T-helper 2 cell treated with Interferon-gamma antibody and Interleukin-4, amounts not matched to agents 5 μg/mL and 100 μg/mL, for 36 hours (primary cell): ENCODE measurements at places on chromosomes 4 and X.

- no peak overlapping the region for H3K27ac ChIP-seq
- H3K27me3 ChIP-seq = no peaks in the 10 kb centered on the region
- DNase-seq = no peak
- H3K4me3 ChIP-seq = no peak overlapping the region
Measured at GRCh38 chr4:149799546-149799945, 16.1 kb downstream of the IQCM start.

DNA sequence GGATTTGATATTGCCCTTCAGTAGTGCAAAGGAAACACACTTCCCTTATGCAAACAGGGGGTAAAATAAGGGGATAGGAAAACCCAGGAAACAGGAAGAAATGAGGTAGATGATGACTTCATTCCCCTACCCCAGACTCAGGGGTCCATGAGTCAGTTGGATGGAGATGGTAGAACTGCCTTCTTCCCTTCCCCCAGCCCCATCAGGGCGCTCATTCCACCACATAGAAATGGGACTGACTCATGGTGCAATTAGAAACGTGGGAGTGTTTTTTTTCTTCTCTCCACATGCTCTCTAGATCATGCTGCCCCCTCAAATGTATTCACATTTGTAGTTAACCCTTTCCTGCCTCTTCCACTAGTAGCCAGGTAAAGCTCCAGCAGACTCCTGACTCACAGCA, 23.1 kb upstream of the ARMCX2 start:
- peaks cover 3% of the 10 kb centered on the region for H3K27me3 ChIP-seq
- no peak for DNase-seq
- no peak overlapping the region for H3K4me3 ChIP-seq
- no peaks in the 10 kb centered on the region for H3K36me3 ChIP-seq
- H3K4me1 ChIP-seq = no peaks in the 10 kb centered on the region

DNA sequence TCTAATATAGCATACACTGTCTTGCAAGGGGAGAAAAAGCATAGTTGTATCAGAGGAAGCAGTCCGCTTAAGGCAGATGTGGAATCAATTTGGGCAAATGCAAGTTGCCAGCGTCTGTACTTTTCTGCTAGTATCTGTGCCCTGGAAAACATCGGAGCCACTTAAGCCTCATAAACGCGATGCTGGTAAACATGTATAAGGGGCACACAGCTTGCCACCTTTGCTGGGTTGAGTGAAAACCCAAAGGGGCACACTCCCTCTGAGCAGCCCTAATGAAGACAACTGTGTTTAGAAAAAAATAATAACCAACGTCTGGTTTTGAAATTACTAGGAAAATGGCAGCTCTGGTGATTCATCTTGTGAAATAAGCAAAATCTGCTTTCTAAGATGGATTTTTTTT, 24.3 kb downstream of the SMIM20 start:
- no peaks in the 10 kb centered on the region for H3K27me3 ChIP-seq
- H3K27ac ChIP-seq = peak overlapping the region; percentile 91
- H3K36me3 ChIP-seq = peaks cover 7% of the 10 kb centered on the region

DNA sequence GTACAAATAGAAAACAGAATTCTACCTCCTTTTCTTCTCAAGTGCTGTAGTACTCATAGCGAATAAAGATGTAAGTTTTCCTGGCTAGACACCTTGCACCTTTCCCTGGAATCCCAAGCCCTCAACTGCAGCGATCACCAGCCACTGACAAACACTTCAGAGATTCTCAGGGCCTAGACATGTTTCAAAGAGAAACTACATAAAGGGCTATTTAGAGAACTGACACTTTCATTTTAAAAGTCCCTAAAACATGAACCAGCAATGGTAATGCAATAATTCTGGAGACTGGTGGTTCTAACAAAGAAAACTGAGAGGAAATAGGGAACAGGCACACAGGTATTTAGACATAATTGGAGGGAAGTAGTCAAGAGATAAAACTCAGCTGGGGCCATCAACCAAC, 35.7 kb downstream of the FANCB start:
- no peak for DNase-seq
- H3K4me1 ChIP-seq = no peaks in the 10 kb centered on the region
- no peak overlapping the region for H3K4me3 ChIP-seq
- H3K36me3 ChIP-seq = peaks cover 26% of the 10 kb centered on the region
- no peak overlapping the region for H3K27ac ChIP-seq

DNA sequence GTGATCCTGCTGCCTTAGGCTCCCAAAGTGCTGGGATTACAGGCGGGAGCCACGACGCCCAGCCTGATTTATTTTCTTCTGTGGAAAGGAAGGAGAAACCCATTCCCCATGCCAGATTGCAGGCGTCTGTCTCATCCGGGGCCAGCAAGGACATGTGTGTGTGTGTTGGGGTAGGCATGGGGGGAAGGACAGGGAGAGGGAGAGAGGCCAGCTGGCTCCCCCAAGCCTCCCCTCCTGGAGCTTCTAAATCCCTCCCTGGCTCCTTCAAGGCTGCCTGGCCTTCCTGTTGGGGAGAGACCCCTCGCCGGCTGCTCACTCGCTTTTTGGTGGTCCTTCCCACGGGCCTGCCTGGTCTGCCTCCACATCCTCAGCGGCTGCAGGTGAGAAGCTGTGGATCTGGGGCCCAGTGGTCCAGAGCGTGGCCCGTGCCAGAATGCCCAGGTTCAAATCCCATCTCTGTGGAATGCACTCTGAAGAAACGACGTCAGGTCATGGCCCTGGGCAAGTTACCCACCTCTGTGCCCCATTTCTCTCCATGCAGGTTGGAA, 1.3 kb upstream of the PLXNB3 start:
- peaks cover under 1% of the 10 kb centered on the region for H3K27me3 ChIP-seq
- no peak overlapping the region for H3K4me3 ChIP-seq
- H3K4me1 ChIP-seq = peaks cover 5% of the 10 kb centered on the region
- DNase-seq = no peak
- H3K27ac ChIP-seq = no peak overlapping the region

GRCh38 chrX:16188687-16189086, 21.4 kb downstream of the MAGEB17 start:
- H3K27me3 ChIP-seq = no peaks in the 10 kb centered on the region
- H3K4me3 ChIP-seq = no peak overlapping the region
- H3K4me1 ChIP-seq = peaks cover 9% of the 10 kb centered on the region
